Gastrocnemius medialis (tissue), 4 donors: ENCODE measurements at places on chromosomes 1 and 21.
A peak's percentile ranks its signal among the peaks of the same experiment; 100 is the strongest.

DNA sequence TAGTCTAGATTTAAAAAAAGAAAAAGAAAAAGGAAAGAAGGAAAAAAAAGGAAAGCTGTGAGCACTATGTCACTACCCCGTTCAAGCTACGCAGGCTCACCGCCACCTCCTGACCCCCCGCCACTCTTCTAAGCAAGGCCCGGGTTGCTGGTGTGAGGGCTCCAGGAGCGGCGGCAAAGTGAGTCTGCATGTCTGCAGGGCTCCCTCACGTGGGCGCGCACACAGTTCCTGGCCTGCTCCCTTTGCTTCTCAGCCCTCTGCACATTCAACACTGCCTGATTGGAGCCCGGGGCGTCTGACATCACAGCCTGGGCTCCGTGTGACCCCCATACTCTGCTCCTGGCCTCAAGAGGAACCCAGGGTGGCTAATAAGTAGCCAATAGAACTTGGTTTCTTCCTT is 81.4 kb upstream of the TLR5 start:
- no peak overlapping the region for H3K4me3 ChIP-seq
- H3K27me3 ChIP-seq: no peaks in the 10 kb centered on the region
- no peak for DNase-seq
- no peaks in the 10 kb centered on the region for H3K4me1 ChIP-seq
- H3K36me3 ChIP-seq: no peaks in the 10 kb centered on the region

DNA sequence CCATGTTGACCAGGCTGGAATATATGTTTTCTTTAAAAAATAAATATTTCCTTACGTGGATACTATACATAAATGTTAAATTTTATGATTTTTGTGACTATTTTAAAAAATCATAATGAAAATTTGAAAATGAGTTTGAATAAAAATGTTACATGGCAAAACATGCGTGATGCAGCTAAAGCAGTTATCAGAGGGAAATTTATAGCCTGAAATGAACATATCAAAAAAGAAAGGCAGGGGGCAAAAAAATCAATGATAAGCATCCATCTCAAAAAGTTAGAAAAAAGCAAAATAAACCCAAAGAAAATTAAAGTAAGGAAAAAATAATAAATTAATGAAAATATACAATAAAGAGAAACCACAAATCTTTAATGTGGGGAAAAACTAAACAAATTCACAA is 8.6 kb downstream of the CCSAP start:
- no peak overlapping the region for H3K4me3 ChIP-seq
- no peaks in the 10 kb centered on the region for H3K27me3 ChIP-seq
- no peaks in the 10 kb centered on the region for H3K4me1 ChIP-seq
- no peaks in the 10 kb centered on the region for H3K36me3 ChIP-seq

- no peak overlapping the region for H3K27ac ChIP-seq
- no peak overlapping the region for H3K4me3 ChIP-seq
- no peaks in the 10 kb centered on the region for H3K27me3 ChIP-seq
- H3K4me1 ChIP-seq: no peaks in the 10 kb centered on the region
Measured at GRCh38 chr1:70487910-70488665, 77.0 kb downstream of the CTH start.

- DNase-seq: no peak
- peaks cover 17% of the 10 kb centered on the region for H3K4me1 ChIP-seq
- H3K27me3 ChIP-seq: no peaks in the 10 kb centered on the region
- H3K36me3 ChIP-seq: no peaks in the 10 kb centered on the region
- no peak overlapping the region for H3K27ac ChIP-seq
Measured at GRCh38 chr21:33657124-33657820, 15.0 kb downstream of the ITSN1 start.

- no peak overlapping the region for H3K4me3 ChIP-seq
- no peaks in the 10 kb centered on the region for H3K27me3 ChIP-seq
- DNase-seq: peak; percentile 60
Measured at GRCh38 chr1:202959276-202959620, 1.1 kb upstream of the ADIPOR1 start.
